ENCODE measurements at places on chromosomes 7 and 10.
A peak's percentile ranks its signal among the peaks of the same experiment; 100 is the strongest.

DNA sequence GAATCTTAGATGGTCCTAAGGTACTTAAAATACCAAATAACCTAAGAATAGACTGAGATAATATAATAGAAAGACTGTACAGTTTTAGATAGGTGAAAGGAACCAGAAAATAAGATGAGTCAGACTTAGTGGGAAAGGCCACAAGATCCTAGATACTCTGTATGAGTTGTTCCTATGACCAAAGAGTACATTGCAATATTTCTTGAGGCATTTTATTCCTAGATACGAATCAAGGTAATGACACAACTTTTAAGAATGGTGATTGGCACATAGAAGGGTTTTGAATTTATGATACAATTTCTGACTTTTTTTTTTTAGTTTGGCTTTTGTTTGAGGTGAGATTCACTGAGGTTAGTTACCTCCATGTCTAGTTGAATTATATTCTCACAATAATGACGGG, 30.2 kb downstream of the MGAM start:
- no peak for DNase-seq

DNA sequence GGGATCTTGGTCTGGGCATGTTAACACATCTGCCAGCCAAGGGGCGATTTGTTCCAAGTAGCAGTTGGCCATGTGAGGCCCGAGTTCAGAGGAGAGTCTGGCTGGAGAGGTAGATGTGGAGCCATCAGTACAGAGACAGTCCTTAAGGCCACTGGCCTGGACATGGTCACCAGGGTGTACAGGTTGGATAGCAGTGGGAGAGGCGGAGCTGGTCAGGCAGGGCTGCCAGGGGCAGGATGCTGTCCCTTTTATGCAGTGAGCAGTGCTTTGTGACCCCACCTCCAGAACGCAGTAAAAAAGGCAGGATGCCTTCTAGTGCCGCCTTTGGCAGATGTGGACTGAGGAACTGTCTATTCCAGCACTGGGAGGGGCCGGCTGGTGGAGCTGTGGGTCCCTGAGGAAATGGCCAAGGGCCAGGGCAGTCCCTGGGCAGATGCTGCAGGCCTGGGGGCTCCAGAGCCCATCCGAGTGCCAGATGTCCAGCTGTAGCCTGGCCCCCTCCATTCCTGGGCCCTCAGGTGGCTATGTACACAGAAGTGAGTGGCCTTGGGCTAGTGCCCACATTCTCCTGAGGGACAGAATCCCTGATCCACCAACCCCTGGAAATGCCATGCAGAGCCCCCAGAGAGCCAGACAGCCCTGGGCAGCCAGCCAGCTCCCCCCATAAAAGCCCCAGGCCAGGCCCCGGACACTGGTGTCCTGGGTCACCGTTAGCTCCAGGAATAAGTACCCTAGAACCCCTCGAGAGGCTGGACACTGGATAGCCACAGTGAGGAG, 17.2 kb upstream of the MYL7 start:
- DNase-seq = no peak

GRCh38 chr10:121927318-121927840, 452 bp downstream of the ATE1 start:
- no peak for DNase-seq

DNA sequence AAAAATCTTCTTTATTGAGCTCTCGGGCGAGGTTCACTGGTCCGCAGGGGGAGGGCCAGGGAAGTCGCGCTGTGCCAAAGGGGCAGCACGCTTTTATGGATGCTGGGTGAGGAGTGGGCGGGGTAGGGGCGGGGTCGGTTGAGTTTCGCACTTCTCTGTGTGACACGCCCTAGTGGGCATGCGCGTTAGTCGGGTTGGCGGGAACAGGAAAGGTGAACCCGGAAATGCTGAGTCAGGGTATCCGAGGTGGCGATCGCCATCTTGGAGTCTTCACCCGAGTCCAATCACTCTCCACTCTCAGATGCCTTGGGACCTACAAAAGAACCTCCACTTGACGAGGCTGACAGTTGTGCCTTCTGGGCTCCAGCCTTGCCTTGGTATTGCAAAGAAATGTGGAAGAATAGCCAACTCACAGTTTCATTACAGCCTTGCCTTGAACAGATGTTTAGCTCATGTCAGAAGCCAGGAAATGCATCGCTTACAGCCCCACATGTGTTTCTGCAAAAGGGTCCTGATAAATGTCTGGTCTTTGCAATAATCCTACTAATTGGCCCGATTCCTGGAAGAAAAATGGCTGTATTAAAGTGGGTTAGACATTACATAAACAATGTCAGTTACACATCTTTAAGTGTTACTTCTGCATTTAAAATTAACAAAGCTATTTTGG, 64.1 kb downstream of the AHR start:
- DNase-seq = no peak

DNA sequence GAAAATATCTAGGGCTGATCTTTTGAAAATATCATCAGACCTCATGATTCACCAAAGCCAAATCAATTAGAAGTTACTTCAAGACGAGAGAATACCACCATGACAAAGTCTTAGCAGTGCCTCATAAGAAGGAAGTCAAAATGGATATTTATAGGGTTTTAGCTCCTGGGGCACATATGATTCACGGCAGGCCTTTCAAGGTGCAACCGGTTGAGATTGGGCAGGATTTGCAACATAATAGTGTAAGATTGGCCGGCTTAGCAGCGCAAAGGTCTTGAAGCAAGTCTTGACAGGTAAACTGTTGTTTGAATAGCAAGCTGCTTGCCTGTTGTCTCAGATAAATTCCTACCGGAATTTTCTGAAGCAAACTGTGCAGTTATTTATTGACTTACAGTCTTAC, 17.5 kb downstream of the ADRB1 start:
- DNase-seq = no peak

DNA sequence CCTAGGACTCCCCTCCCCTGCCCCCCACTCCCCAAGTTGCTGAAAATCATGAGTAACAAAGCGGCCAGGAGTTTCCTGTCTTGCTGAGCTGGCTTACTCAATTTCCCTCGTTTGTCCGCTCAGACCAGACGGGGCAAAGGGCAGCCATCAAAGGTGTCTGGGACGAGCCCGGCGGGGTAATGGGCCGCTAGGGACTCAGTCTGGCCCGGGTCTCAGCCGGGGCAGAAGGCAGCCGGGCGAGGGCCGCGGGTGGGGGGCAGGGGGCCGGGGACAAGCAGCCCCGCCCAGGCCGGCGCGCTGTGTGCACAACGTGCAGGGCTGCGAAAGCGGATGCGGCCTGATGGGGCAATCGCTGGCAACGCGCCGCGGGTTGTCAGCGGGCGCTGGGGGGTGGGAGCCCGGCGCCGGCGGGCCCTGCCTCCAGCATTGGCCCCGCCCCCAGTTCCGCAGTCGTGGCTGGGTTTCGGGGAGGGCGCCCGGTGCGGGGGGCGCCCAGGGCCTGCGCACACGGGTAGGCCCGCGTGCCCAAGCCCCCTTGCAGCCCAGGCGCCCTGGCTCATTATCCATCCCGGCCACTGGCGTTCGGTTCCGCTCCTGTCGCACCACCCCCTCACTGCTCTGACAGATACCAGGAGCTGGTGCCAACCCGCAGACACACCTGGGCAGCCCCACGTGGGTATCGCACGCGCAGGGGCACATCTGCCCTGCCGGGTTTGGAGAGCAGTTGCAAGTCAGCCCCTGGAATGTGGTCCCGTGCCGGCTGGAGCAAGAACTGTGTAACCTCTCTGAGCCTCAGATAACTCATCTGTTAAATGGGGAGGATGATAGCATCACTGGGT, 35.1 kb downstream of the DNAJB12 start:
- peak; percentile 75 for DNase-seq

GRCh38 chr7:55588976-55589604, 16.8 kb upstream of the VOPP1 start:
- no peak for DNase-seq

- no peak for DNase-seq
Measured at GRCh38 chr10:102342458-102342857, 53.0 kb upstream of the NFKB2 start.

DNA sequence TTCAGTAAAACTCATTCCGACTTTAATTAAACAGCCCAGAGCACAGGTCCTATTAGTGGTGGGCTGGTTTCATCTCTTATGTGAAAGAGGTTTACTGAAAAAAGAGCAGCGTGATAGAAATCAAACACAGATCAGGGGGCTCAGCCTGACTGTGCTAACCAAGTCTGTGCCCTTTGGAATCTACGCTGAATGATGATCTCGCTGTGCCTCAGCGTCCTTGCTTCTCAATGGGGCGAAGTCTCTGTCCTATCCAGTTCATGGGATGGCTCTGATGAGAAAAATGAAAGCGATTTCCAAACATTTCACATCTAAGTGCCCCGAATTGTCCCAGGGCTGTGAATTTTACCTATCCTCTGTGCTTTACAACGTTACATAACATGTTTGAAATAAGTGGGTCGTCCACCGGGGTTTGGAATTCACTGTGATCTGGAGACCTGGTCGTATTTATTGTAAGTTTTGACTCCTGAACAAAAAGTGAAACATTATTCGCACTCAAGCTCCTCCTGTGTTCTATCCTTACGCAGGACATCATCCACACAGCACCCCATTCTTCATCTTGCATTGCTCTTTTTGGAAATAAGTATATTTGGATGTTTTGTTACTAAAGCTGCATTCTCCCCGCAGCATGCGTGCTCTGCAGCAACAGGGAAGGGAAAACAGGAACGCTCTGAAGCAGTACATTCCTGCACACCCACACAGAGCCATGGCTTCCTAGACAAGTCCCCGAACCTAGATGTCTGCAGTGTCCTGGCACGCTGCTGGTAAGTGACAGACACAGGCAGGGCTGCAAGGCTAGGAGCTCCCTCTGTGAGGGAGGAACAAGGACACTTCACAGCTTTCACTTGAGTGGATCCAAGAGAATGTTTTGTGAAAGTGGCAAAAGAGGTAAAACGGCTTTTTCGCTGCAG, 83.5 kb downstream of the SLC37A3 start:
- no peak for DNase-seq

GRCh38 chr7:128831994-128832879, 2.0 kb downstream of the FLNC start:
- no peak for DNase-seq

DNA sequence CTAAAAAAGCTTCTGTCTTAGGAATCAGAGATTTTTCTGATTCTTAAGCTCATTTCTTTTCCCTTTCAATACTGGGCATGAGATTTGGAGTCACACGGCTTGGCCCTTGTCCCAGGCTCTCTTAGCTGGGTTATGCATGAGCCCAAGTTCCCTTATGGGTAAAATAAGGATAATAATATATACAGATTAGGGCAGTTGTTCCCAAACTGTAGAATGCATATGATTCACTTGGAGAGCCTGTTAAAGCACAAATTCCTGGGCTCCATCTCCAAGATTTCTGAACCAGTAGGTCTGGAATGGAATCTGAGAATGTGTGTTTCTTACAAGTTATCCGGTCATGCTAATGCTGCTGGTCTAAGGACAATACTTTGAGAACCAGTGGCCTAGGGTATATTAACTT, 154.0 kb downstream of the REEP3 start:
- DNase-seq = no peak

DNA sequence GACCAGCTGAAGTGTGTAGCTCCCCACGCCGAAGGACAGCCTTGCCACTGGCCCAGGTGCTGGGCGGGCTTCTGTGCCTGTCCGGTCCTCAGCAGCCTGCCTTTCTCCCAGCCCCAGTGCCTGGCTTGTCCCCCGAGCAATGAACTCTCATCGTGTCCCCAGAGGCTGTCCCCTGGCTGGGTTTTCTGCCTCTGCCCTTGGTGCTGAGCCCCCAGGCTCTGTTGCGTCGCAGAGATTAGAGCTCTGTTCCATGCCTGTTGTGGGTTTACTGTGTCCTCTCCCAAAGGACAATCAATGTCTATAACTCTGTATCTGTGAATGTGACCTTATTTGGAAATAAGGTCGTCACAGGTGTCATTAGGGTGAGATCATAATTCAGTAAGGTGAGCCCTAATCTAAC, 226.1 kb upstream of the SHH start:
- DNase-seq = no peak

DNA sequence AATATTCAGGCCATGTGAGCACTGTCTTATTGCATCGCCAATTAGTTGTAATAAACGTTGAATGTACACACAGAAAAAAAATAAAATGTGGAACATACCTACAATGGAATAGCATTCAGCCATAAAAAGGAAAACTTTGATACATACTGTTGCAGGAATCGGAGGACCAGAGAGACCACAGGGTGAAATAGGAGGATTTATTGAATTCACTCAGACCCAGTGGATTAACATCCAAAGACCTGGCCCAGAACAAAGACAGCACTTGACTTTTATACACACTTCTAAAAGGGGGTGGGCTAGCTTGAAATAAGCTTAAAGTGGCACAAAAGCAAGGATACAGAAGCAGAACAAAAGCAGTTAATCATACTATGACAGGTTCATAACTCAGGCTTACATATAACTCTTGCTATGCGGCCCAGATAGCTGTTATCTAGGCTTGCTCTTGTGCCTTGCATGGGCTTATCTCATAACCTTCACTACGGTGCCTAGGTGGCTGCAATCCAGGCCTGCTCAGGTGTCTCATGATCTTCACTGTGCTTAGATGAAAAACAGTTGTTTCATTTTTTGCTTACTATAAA, 292.2 kb upstream of the TAC1 start:
- DNase-seq = no peak

DNA sequence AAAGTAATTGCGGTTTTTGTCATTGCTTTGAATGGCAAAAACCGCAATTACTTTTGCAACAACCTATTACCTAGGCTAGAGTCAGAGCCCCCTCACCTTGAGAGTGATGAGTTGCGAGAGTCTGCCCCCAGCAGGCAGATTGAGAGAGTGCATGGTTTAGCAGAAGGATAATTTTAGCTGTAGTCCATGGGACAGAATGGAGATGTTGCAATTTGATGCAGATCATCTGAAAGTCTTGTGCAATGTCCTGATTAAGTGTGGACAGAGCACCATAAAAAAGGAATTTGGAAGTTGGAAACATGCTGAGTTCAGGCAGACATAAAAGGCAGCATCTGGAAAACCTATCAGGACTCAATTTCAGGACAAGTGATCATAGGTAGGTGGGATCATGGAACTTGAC, 48.7 kb downstream of the GPR141 start:
- no peak for DNase-seq

DNA sequence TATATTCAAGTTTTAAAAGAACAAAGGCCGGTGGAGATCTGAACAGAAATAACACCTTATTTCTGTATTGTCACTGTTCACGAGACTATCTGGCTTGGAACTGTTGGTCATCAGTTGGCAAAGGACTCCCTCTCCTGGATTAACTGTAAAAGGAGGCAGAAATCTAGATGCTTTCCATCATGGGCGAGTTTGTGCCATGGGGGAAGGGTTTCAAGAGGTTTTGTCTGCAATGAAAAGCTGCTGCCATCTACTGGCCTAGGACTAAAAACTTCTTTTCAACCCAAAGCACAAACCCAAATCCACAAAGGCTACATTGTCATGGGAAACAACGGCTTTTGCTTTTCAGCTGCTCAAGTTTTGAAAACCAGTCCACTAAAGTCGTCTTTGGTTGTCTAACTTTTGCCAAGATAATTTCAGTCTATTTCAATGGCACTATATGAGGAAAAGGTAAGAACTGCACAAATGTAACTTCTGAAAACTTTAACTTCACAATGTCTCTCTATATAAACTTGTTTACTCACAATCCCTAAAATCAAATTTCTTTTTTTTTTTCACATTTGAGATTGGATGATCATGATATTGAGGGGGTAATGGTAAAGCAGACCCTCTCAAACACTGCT, 196.8 kb downstream of the SKAP2 start:
- DNase-seq = peak; percentile 24

GRCh38 chr7:19111474-19112273, 5.8 kb downstream of the TWIST1 start:
- no peak for DNase-seq
